NCI-H748 treated with DMSO at 0.1 percent for 48 hours (cell line): ENCODE measurements at places on chromosomes 7 and 10.

DNA sequence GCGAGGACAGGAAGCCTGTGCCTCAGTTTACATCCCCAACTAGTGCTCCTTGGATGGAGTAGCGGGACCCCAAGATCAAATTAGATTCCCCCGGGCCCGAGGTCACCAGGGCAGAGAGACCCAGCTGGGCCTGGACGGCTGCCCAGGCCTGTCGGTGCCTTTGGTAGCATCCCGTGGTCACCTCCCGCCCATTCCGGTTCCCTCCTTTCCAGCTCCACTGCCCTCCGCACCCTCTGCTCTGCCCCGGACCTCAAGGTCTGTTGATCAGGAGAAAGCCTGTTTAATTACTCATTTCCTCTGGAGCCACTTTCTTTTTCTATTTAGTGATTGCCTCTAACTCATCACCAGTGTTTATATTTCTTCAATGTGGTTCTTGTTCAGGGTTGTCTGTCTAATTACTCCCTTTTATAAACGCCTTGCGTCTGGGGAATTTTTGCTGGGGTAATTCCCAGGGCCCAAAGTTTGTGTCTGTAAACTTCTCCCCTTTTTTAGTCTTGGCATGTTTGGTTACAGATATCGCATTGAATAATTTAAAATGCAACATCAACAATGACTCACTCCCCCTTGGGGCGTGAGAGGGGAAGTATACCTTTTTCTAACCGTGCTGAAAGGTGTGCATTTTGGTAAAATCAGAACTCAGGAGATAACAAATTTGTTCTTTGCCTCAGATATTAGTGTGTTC is 1.9 kb downstream of the FOXK1 start:
- DNase-seq = no peak

DNA sequence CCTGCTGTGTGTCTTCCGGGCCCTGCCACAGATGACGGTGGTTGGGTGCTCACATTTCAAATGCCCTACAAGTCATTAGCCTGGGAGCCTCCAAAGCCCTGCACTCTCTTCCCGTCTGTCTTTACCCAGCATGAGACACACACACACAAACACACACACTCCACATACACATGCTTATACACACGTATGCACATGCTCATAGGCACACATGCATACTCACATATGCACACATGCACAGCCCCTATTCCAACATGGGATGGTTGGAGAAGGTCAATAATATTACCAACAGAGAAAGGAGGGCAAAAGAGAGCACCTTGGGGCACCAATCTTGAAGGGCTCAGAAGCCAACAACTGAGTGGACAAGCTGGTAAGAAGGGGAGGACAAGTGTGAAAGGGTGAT is 19.0 kb downstream of the SUN3 start:
- DNase-seq = no peak

GRCh38 chr7:80950550-80950967 is 31.7 kb upstream of the SEMA3C start:
- DNase-seq = no peak

- no peak for DNase-seq
These were observed 69.4 kb downstream of the LRRC17 start for GRCh38 chr7:102982235-102982634.

GRCh38 chr10:59360605-59361405 is 1.5 kb downstream of the FAM13C start:
- DNase-seq = no peak

DNA sequence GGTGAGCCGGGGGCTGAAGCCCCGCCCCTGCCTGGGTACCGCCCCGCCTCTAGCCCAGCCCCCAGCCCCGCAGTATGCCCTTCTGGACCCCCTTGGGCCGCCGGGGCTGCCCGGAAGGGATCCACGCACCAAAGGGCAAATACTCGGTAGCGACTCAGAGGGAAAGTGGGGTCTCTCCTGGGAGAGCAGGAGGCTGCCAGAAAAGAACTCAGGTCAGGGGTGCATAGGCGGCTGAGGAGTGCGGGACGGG is 796 bp downstream of the FBXL15 start:
- DNase-seq = no peak

GRCh38 chr10:124651402-124651891 is 92.7 kb downstream of the FAM53B start:
- no peak for DNase-seq

- no peak for DNase-seq
These were observed 79.4 kb downstream of the MYL10 start for GRCh38 chr7:101549734-101550133.

GRCh38 chr10:78165617-78166016 is 132.0 kb downstream of the RPS24 start:
- peak; percentile 35 for DNase-seq

DNA sequence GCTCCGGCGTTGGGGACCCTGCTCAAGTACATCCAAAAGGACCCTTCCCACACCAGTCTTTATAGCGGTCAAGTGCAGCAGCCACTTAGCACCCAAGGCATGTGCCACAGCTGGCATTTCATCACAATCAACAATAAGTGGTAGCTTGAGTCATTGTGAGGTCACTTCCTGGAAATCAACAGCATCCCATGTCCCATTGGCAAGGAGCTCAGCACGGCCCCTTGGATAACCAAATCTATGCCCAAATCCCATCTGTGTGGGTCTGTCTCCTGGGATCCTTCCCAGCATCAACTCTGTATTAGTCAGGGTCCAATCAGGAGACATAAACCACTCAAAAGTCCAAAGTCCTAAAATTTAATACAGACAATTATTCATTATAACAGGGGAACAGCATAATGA is 27.1 kb downstream of the MDH2 start:
- no peak for DNase-seq

- no peak for DNase-seq
These were observed 81.5 kb upstream of the SMIM30 start for GRCh38 chr7:113199841-113200240.

DNA sequence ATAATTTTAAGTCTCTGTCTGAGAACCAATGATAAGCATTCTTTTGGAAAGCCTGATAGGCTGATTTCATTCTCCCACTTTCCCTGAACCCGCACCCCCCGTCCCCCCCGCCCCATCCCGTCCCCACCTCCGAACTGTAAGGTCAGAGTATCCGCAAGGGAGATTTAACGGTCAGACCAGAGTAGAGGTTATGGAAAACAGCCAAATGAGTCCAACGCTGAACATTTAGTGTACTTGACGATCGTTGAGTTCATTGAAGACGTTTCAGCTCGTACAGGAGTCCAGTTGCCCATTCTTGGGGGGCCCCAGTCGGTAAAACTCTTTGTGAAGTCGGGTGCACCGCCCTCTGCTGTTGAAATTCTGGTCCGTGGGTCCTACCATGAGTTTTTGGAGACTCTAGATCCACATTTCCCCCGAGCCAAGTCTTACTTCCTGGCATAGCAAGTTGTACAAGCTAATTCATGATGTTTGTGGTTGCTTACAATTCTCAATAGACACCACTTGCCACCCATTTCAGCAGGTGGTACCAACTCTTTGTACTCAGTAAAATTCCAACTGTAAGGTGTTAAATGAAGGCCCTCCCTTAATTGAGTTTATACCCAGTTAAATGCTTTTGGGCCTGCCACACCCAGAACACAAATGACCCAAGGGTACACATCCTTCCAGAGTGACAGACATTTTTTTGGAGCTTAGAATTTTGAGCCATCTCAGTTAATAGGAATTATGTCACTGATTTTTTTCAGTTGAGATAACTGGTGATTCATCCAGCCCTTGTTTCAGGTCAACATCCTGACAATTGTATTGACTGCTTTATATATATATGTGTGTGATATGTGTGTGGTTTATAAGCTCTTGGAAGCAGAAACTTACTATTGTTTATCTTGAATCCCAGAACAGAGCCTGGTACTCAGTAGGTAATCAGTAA is 1.2 kb downstream of the MARCHF5 start:
- no peak for DNase-seq

GRCh38 chr10:70222340-70222794 is 10.9 kb downstream of the PPA1 start:
- no peak for DNase-seq

DNA sequence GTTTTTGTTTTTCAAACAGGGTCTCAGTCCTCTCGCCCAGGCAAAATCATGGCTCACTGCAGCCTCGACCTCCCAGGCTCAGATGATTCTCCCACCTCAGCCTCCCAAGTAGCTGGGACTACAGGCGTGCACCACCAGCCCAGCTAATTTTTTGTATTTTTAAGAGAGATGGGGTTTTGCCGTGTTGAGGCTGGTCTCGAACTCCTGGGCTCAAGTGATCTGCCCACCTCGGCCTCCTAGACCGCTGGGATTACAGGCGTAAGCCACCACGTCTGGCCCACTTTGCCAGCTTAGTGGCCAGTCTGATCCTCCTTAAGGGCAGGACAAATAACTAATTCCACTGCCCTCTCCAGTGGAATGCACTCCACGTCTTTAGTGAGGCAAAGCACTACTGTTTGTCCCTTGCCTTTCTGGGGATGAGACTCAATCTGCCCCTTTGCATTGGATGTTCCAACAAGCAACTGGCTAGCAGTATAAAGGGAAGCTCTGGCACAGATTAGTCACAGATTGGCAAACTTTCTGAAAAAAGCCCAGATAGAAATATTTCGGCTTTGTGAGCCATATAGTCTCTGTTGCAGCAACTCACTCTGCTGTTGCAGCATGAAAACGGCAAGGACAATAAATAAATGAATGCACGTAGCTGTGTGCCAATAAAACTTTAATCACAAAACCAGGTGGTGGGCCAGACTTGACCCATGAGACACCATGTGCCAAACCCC is 143.8 kb upstream of the RHEB start:
- no peak for DNase-seq

GRCh38 chr7:115799430-115799829 is 231.1 kb downstream of the TFEC start:
- DNase-seq = no peak

DNA sequence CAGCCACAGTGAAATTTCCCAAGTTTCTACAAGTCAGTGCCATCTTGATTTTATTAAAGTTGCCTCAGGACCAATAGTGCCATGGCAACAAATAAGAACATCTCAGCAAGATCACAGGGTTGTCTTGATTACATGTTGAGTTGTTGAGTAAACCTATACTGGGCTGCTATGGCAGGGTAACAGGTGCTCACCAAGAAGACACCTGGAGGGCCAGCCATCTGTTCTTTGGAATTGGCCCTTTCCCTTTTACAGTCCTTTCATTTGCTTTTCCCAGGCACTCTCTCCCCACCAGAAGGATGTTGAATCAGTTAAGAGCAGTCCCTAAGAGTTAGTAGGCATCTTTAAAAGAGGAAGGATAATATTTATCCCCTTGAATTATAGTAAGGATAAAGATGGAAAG is 582.0 kb downstream of the TNS3 start:
- no peak for DNase-seq

DNA sequence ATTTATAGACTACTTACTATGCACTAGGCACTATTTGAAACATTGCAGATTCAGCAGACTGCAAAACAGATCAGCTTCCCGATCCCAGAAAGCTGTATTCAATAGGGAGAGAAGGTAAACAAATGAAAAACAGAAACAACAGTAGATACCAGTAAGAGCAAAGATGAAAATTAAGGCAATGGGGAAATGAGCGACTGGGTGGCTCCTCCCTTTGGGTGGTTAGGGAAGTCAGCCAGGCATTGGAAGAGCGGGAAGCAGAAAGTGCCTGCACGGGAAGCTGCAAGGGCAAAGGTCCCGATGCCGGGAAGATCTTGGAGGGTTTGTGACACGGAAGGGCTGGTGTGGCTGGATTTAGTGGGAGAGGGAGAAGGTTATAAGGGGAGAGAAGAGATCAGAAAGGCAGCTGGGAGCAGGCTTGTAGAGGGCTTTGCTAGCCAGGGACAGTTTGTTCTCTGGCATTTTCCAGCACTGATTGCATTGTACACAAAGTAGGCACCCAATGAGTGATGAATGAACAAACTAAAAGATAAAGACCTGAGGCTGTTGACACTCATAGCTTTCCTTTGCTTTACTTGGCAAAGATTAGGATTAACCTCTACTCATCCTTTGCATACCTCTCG is 67.8 kb downstream of the NAMPT start:
- no peak for DNase-seq

DNA sequence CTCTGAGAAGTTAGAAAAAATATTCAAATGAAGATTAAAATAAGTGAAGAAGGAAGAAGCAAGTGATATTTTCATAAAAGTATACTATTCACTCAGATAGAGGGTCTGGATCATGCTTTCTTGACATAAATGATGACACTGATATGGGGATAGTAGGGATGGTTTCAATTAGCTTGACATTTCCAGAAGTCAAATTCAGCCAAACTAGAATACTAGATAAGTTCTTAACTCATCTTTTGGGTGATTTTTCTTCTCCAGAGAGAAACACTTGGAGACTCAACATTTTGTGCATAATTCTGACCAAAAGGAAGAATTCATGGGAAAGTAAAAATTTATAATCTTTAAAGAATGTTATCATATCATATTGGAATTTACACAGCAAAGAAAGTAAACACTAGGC is 152.0 kb upstream of the LRGUK start:
- DNase-seq = no peak

GRCh38 chr7:30074422-30075030 is 46.3 kb downstream of the PLEKHA8 start:
- DNase-seq = peak; percentile 37

GRCh38 chr7:511476-512145 is 8.0 kb downstream of the PDGFA start:
- DNase-seq = no peak

GRCh38 chr7:130341882-130342281 is 2.7 kb upstream of the CPA5 start:
- no peak for DNase-seq

DNA sequence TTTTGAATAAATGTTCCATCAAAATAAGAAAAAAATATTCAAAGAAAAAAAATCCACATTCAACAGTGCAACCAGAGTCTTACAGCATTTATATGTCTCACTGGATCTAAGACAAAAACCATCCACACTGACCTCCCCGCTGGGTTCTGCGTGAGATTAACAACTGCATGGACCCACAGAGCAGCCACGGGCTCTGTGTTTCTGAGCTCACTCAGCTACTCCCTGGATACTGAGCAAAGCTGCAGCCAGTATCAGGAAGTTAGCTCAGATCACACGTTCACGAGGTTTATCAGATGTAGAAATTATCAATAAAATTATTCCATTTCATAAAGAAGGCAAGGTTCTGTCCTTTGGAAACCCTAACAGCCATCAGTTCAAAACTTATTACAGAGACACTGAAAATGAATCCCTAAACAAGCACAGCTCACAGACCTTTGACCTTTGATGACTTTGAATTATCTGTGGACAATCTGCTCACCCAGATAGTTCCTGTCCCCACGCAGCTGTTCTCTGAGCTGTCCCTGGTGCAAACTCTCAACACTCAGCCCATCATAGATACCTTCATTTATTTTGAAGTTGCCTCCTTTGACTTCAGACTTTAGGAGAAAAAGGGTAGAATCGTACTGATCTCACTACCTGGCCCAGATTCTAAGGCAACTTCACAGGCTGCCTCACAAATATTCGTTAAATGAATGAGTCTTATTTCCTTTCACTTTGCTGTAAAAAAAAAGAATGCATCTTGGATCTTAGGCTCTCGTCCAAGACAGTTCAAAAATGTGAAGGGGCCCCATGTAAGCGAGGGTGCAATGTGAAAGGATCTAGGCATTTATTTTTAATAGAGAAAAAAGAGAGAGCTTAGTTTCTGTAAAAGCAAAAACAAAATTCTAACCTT is 67.7 kb upstream of the SVIL start:
- DNase-seq = no peak

GRCh38 chr7:74718336-74718735 is 55.5 kb upstream of the NCF1 start:
- DNase-seq = no peak
